Cardiac muscle cell (in vitro differentiated cells and primary cell): ENCODE measurements at places on chromosomes 3 and 15. TPM values are rescaled to one million over a fixed set of nuclear protein-coding genes. Genes with fewer than 3 reads are reported as not detected.

Gene MIX23
- total RNA-seq = 54.8 and 60.7 TPM in 2 replicates

Gene OXTR
- total RNA-seq = 0.49 and 1.9 TPM in 2 replicates

Gene SLC2A2
- total RNA-seq = not detected in 2 replicates

Gene LMAN1L
- total RNA-seq = not detected in 2 replicates

Gene KBTBD13
- total RNA-seq = 3.3 and 5.0 TPM in 2 replicates

Gene PLS1
- total RNA-seq = 2.7 and 5.0 TPM in 2 replicates

Gene AMOTL2
- 64.2 and 103 TPM in 2 replicates for total RNA-seq

Gene LMCD1
- 27.7 and 33.0 TPM in 2 replicates for total RNA-seq

Gene ARGFX
- total RNA-seq = not detected in 2 replicates

- DNase-seq = peak; percentile 24
- no peaks in the 10 kb centered on the region for H3K27me3 ChIP-seq
- peak overlapping the region; percentile 91 for H3K27ac ChIP-seq
- H3K4me1 ChIP-seq = peaks cover 43% of the 10 kb centered on the region
Observed at GRCh38 chr3:47890126-47890827, 87.3 kb downstream of the DHX30 start.

DNA sequence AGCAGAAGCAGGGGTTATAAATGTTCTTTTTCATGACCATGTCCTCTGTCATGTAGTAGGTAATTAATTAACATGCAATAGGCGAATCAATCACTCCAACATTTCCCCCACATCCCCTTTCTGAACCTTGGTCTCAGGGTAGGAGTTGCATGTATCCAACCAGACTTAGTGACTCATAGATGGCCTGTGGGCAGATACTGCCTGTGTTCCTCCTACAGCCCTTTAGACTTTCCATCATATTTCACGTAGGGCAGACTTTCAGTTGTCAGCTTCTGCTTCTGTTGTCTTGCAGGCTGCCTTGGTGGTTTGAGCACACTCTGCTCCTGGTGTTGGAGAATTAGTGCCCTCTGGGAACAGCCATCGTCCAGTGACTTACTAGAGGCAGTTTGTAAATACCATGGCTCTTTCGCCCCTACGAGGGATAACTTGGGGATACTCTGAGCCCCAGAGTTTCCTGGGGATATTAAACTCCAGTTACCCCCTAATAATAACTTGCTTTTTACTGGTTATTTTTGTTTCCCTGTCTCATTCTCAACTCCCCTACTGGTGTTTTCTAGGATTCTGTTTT, 244.4 kb downstream of the EDEM1 start:
- no peaks in the 10 kb centered on the region for H3K27me3 ChIP-seq
- DNase-seq = no peak
- no peaks in the 10 kb centered on the region for H3K4me1 ChIP-seq

GRCh38 chr15:41797201-41797944, 23.1 kb downstream of the MAPKBP1 start:
- H3K36me3 ChIP-seq = peaks cover 4% of the 10 kb centered on the region
- peaks cover 62% of the 10 kb centered on the region for H3K4me1 ChIP-seq
- no peak for DNase-seq
- no peak overlapping the region for H3K4me3 ChIP-seq

GRCh38 chr3:62241279-62241678, 132.1 kb downstream of the FEZF2 start:
- no peaks in the 10 kb centered on the region for H3K36me3 ChIP-seq
- H3K4me3 ChIP-seq = no peak overlapping the region
- peaks cover 33% of the 10 kb centered on the region for H3K4me1 ChIP-seq
- H3K27me3 ChIP-seq = no peaks in the 10 kb centered on the region
- DNase-seq = no peak

GRCh38 chr15:66735909-66736305, 33.9 kb downstream of the SMAD6 start:
- no peaks in the 10 kb centered on the region for H3K27me3 ChIP-seq
- no peak overlapping the region for H3K4me3 ChIP-seq
- H3K27ac ChIP-seq = peak overlapping the region; percentile 67
- H3K4me1 ChIP-seq = peaks cover 48% of the 10 kb centered on the region
- peaks cover 8% of the 10 kb centered on the region for H3K36me3 ChIP-seq

GRCh38 chr3:42256135-42256819, 9.7 kb downstream of the CCK start:
- H3K4me3 ChIP-seq = no peak overlapping the region
- no peak overlapping the region for H3K27ac ChIP-seq
- no peaks in the 10 kb centered on the region for H3K4me1 ChIP-seq
- no peak for DNase-seq
- no peaks in the 10 kb centered on the region for H3K36me3 ChIP-seq
- H3K27me3 ChIP-seq = peaks cover 17% of the 10 kb centered on the region

DNA sequence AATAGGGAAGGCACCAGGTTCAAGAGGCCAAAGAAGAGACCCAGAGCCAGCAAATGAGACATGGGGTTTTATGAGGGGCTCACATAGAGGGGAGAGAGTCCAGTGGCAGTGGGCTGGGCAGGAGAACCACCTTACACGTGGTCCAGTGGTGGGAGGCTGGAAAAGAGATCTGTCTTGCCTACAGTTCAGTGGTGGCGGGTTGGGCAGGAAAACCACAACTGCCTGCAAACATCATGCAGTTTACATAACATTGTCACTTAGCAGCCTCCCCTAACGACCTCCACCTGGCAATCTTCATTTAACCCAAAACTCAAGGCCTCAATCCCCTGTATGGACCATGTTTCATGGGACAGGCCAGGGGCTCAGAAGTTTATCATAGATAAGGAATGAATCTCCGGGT, 29.1 kb downstream of the CRYGS start:
- no peaks in the 10 kb centered on the region for H3K4me1 ChIP-seq
- DNase-seq = no peak
- H3K36me3 ChIP-seq = no peaks in the 10 kb centered on the region
- H3K27ac ChIP-seq = no peak overlapping the region
- no peak overlapping the region for H3K4me3 ChIP-seq

GRCh38 chr3:188437926-188438325, 284.0 kb downstream of the LPP start:
- no peaks in the 10 kb centered on the region for H3K36me3 ChIP-seq
- H3K4me1 ChIP-seq = peaks cover 7% of the 10 kb centered on the region
- H3K4me3 ChIP-seq = no peak overlapping the region
- H3K27ac ChIP-seq = no peak overlapping the region

- peaks cover 15% of the 10 kb centered on the region for H3K4me1 ChIP-seq
- H3K27ac ChIP-seq = peak overlapping the region; percentile 96
- no peak overlapping the region for H3K4me3 ChIP-seq
- H3K27me3 ChIP-seq = no peaks in the 10 kb centered on the region
- DNase-seq = no peak
Observed at GRCh38 chr15:84915606-84915958, 31.1 kb downstream of the SLC28A1 start.

DNA sequence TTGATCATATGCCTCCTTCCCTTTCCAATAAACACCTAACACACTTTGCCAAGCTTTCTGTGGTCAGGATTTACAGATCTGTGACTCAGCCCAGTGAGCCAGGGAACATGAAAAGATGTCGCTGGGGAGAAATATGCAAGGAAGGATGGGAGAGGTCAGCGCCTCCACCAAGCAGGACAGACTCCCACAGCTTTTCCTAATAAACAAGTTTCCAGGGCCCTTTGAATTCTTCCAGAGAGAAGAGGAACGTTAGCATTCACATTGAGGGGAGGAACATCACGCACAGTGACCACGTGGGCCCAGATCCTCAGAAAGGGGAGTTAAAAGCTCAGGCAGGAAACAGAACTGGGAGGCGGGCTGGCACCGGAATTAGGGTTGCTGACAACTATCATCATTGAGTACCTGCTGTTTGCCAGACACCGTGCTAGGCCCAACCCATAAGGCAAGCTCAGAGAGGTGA, 33.3 kb upstream of the MRPS22 start:
- H3K4me1 ChIP-seq = no peaks in the 10 kb centered on the region
- no peak overlapping the region for H3K27ac ChIP-seq
- no peaks in the 10 kb centered on the region for H3K36me3 ChIP-seq
- H3K27me3 ChIP-seq = no peaks in the 10 kb centered on the region
- no peak overlapping the region for H3K4me3 ChIP-seq

GRCh38 chr3:69784954-69785514, 45.8 kb downstream of the MITF start:
- no peaks in the 10 kb centered on the region for H3K27me3 ChIP-seq
- H3K4me1 ChIP-seq = peaks cover 67% of the 10 kb centered on the region
- no peak overlapping the region for H3K4me3 ChIP-seq
- DNase-seq = peak; percentile 48

GRCh38 chr3:124791142-124791541, 60.9 kb downstream of the UMPS start:
- DNase-seq = no peak
- H3K4me1 ChIP-seq = peaks cover 11% of the 10 kb centered on the region
- H3K36me3 ChIP-seq = no peaks in the 10 kb centered on the region

- peak overlapping the region; percentile 85 for H3K27ac ChIP-seq
- no peaks in the 10 kb centered on the region for H3K36me3 ChIP-seq
- H3K4me1 ChIP-seq = peaks cover 25% of the 10 kb centered on the region
- peak; percentile 12 for DNase-seq
Observed at GRCh38 chr3:48034000-48034516, 17.8 kb upstream of the MAP4 start.

DNA sequence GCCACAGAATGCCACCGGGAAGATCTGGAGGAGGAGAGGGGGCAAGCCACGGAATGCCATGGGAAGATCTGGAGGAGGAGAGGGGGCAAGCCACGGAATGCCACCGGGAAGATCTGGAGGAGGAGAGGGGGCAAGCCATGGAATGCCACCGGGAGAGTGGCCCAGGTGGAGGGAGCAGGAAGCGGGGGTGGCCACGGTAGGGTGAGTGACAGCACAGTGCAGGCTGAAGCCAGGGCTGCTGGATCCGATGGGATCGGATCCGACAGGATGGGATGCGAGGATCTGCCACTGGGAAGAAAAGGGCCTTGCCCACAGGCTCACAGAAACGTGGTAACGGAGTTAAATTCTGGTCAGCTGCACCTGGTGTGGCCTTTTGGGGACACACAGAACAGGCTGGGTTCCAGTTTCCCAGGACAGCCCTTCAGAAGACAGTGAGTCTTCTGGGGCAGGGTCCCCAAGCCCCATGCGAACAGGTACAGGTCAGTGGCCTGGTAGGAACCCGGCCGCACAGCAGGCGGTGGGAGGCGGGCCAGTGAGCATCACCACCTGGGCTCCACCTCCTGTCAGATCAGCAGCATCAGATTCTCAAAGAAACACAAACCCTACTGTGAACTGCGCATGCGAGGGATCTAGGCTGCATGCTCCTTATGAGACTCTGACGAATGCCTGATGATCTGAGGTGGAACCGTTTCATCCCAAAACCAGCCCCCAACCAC, 58.8 kb downstream of the XXYLT1 start:
- no peak overlapping the region for H3K27ac ChIP-seq
- peaks cover 4% of the 10 kb centered on the region for H3K4me1 ChIP-seq
- no peak for DNase-seq
- H3K4me3 ChIP-seq = no peak overlapping the region

- H3K36me3 ChIP-seq = no peaks in the 10 kb centered on the region
- no peaks in the 10 kb centered on the region for H3K4me1 ChIP-seq
- H3K4me3 ChIP-seq = no peak overlapping the region
- peak; percentile 10 for DNase-seq
- H3K27ac ChIP-seq = no peak overlapping the region
- no peaks in the 10 kb centered on the region for H3K27me3 ChIP-seq
Observed at GRCh38 chr3:35422836-35423601, 216.3 kb upstream of the ARPP21 start.

DNA sequence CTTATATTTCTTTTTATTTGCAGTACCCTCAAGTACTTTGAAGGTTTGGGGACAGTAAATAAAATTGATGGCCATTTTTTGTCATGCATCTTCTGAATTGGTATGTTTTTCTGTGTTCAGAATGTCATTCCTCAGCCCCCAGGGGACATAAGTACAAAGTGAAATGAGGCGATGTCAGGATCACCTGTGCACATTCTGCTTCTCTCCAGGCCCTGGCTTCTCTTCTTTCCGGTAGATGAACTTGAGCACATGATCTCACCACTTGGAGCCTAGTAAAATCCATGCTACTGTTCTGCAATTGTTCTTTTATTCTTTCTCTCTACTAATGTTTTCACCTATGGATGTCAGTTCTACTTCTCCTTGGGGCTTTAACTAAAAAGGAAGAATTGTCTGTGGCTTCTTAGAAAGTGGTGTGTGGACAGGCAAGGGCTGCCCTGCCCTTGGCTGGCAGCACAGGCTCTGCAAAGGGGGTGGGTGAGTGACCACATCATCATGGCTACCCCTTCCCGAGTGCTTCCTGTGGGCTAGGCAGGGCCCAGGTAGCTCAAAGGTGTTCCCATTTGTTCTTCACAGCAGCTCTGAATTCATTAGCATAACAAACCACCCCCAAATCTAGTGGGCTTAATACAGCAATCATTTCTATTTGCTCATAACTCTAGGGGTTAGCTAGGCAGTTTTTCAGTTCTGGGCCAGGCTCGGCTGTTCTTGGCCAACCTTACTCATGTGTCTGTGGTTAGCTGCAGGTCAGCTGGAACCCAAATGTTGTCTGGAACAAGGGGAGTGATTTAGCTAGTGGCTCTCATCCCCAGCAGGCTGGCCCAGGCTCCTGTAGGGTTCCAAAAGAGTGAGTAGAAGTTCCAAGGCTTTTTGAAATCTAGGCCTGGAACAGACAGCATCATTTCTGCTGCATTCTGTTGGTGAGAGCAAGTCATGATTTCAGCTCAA, 154.0 kb upstream of the CTDSPL start:
- H3K4me1 ChIP-seq = peaks cover 14% of the 10 kb centered on the region
- no peaks in the 10 kb centered on the region for H3K36me3 ChIP-seq
- H3K27me3 ChIP-seq = no peaks in the 10 kb centered on the region
- no peak for DNase-seq
- no peak overlapping the region for H3K4me3 ChIP-seq

- H3K4me3 ChIP-seq = no peak overlapping the region
- no peak overlapping the region for H3K27ac ChIP-seq
- H3K36me3 ChIP-seq = no peaks in the 10 kb centered on the region
- no peaks in the 10 kb centered on the region for H3K27me3 ChIP-seq
- H3K4me1 ChIP-seq = no peaks in the 10 kb centered on the region
Observed at GRCh38 chr3:17340693-17341092, 401.7 kb downstream of the TBC1D5 start.

- no peak overlapping the region for H3K27ac ChIP-seq
- no peaks in the 10 kb centered on the region for H3K4me1 ChIP-seq
- no peaks in the 10 kb centered on the region for H3K36me3 ChIP-seq
- H3K4me3 ChIP-seq = no peak overlapping the region
- no peak for DNase-seq
Observed at GRCh38 chr3:146881966-146882760, 277.0 kb upstream of the PLSCR5 start.

DNA sequence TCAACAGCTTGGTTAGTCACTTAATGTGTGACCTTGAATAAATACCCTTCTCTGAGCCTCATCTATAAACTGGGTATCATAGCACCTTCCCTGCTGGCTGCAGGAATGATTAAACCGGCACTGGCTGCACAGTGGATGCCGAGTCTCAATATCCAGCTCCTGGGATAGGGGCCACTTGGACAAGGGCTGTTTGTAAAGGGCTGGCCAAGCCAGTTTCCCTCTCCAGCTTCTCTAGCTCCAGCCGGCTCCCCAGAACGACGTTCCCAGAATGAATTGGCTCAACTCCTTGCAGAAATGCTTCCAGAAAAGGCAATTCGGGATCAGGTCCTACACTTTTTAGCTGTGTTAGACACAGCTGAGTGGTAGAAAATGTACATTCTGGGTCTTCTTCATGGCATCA, 58.8 kb downstream of the LSM3 start:
- H3K27ac ChIP-seq = no peak overlapping the region
- H3K27me3 ChIP-seq = peaks cover 19% of the 10 kb centered on the region
- no peak overlapping the region for H3K4me3 ChIP-seq
- peaks cover 14% of the 10 kb centered on the region for H3K4me1 ChIP-seq
- no peak for DNase-seq
